Tibial nerve (tissue), 4 donors: ENCODE measurements at places on chromosomes 1 and 21.

DNA sequence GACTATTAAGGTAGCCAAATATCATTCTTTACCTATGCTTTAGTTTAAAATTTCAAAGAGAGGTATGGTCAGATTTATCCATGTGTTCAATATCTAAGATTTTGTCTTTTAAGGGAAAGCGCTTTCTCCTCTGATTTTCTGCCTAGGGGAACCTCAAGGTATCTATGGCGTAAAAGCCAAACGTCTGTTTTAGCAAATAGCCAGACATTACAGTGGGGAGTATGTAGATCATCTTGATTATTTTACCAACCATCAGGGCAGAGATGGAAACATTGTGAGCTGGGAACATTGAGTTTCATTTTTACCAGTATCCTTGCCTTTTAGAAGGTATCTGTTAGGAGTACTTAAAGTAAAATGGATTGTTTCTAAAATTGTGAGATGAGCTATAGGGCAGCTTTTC lies 71.0 kb downstream of the LEPR start:
- DNase-seq, result no peak

GRCh38 chr1:236489710-236490377 lies 33.9 kb upstream of the LGALS8 start:
- DNase-seq, result no peak

DNA sequence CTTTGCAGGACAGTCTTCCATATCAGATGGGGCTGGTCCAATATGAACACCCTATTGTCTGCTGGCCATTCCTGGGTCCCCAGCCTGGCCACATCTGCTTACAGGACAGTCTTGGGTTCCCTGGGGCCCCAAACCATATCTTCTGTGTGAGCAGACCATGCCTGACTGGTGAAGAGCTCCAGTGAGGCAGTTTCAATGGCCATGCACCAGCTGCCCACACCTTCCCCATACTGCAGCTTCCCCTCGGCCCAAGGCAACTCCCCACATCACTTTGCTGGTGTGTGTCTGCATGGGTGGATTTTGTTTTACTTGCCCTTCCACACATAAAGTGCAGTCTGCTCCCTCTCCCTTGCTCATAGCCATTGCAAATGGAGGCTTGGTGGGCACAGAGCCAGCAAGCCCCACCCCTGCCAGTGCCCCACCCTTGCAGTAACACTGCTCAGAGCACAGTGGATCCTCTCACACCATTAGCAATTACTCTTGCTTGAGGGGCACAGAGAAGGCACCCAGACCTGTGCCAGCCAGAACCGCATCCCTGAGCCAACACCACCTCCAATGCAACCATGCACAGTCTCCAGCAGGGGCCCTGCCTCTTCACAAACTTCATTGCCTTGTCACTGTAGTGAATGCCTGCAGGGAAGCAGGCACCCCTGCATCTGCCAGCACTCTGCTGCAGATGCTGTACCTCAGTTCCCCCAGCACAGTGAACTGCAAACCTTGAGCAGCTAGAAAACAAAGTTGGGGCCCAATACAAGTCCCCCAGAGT lies 474.5 kb upstream of the BEND5 start:
- no peak for DNase-seq

DNA sequence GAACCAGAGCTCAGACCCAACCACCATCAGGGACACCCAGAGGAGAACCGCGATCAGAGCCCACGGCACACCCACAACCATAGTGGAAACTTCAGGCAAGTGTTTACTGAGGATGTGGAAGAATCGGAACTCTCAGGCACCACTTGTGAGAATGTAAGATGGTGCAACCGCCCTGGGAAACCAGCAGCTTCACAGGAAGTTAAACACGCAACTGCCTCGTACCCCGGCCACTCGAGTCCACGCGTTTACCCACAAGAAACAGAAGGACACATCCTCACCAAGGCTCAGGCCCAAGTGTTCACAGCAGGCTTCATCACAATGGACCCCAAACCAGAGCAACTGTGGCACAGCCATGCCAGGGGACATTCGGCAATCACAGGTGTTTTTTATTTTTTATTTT lies 51.4 kb upstream of the COL6A2 start:
- no peak for DNase-seq

- no peak for DNase-seq
These were observed 105.5 kb downstream of the HLCS start for GRCh38 chr21:36860736-36861594.

DNA sequence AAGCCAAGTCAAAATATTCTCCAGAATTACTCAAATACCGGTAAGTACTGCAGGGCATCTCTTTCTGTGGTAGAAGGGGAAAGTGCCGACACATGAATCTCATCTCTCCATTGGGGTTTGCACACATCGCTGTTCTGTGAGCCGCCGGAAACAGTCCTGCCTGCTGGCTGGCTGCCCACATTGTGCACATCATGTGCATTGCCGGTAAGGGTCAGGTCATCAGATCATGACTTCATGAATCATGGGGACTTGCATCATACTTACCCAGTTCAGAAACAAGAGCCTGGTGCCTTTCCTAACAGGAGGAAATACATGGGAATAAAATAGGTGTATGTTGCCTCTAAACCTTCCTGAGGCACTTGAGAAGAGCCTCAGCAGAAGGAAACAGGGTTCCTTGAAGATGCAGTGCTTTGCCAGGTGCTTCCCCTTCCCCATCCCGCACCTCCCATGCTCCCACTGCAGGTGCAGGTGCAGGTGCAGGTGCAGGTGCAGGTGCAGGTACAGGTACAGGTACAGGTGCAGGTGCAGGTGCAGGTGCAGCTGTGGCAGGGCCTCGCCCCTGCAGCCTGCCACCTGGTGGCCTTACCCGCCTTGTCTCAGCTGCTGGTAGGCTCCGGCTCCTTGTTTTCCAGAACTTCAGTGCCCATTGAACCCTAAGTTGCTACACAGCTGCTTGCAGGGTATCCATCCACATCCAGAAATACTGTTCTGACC lies 26.5 kb downstream of the GPR137B start:
- DNase-seq, result peak; percentile 32

DNA sequence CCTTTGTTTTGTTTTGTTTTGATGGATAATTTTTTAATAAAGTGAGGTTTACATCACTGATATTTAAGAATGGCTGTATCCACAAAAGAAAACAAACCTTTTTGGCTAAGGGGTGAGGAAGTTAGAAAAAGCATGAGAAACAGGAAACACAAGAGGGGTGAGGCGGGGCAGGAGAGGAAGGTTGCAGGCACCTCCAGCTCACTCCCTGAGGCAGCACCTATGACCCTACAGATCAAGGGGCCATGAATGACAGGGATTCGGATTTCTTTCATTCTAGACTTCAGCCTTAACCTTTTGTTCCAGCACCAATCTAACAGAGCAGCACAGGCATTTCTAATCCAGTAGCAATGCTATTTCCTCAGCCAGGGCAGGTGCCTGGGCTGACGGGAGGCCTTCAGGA lies 4.4 kb downstream of the CLCA4 start:
- no peak for DNase-seq

- no peak for DNase-seq
These were observed 3.9 kb upstream of the IFNLR1 start for GRCh38 chr1:24190983-24191461.

GRCh38 chr1:182608845-182609610 lies 4.8 kb upstream of the RGS16 start:
- DNase-seq, result no peak

DNA sequence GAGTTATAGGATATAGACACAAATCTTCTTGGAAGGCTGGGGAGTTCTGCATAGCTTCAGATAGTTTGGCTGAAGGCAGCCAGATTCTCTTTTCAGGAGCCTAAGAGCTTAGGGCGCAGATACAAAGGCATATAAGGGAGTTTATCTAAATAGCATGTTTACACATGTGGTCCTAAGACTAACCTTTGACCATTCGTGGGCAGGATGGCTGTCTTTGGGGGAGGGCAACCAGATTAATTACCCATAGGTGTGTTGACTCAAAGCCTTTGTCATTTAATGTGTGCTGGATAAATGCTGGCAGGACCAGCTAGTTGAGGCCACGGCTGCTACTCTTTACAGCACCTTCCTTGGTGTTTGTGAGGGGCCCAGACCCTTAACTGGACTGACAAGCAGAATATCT lies 71.8 kb downstream of the IER5 start:
- DNase-seq, result no peak

DNA sequence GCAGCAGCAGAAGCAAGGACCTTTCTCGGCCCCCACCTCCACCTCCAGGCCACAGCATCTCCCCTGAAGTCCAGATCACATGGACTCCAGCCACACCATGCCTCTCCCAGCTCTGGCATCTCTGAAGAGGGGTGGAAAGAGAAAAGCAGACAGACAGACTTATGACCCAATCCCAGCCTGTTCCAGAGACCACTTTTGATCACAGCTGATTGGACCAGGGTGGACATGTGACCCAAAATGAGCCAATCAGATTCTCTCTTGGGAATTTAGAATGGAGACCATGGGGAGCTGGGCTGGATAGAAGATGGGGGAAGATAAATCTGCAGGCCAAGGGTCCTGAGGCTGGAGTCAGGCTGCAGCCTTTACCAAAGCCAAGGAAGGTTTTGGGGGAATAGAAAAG lies 16.4 kb downstream of the HTR1D start:
- no peak for DNase-seq

GRCh38 chr1:231936983-231937775 lies 310.6 kb downstream of the DISC1 start:
- no peak for DNase-seq

GRCh38 chr1:245991266-245991665 lies 515.8 kb downstream of the SMYD3 start:
- DNase-seq, result no peak

DNA sequence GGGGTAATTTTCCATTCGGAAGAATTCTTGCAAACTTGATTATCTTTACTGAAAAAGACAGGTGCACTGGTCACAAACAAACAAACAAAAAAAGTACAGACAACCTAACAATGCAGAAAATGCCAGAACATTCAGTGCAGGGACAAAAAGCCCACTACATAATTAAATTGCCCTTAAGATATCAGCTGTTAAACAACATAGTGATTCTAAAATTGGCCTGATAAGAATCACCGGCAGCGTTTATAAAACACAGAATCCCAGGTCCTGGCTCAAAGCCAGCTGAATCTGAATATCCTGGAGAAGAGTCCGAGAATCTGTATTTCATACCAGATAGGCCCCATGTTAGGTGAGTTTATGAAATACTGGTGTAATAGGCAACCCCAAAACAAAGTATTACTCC lies 6.1 kb downstream of the PLPP3 start:
- peak; percentile 65 for DNase-seq

GRCh38 chr1:202584707-202585589 lies 125.3 kb downstream of the SYT2 start:
- DNase-seq, result no peak

DNA sequence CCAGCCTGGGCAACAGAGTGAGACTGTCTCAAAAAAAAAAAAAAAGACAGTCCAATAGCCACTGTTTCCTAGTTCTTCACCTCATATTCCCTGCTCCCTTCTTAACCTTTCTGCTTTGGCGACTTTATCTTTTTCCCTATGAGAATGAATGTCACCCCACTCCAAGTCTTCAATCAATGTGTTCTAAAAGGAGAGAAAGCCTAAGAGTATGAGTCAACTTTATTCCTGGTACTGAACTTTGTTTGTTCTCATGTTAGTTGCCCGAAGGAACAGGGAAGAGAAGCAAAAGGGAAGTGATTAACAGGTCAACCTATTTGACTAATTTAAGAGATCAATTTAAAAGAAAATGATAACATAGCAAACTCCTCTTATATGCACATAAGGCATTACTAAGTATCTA lies 39.9 kb upstream of the SLC16A1 start:
- DNase-seq, result no peak

DNA sequence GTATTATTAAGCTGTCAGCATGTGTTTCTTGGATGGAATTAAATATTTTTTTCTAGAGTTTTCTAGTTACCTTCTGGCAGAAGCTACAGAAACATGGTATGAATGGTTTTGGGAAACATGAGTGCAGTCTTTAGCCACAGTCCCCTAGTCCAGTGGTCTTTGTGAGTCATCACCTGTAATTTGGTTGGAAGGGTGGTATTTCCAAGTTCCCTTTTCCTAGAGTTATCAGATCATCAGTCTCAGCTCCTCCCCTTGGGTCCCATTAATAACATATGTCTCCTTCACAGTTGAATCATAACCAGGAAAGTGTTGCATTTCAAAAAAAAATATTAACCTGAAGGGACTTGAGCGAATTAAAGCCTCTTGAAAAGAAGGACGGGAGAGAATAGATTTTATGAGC lies 27.0 kb downstream of the ELAVL4 start:
- DNase-seq, result no peak

DNA sequence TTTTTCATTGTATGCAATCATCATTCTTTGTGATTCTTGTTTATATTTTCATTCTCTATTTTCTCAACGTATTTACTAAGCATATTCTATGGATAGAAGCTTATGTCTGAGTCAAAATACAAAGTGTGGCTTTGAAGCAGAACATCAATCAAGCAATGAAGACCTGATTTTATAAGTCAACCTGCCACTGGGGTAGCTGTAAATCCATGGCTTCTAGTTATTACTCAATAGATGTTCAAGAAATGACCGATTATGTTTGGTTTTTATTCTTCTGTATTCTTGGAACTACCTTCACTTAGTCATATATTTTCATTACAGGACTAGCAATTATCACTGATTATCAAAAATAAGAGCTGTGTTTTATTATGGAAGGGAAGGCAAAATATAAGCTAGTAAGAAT lies 20.5 kb upstream of the PTGS2 start:
- DNase-seq, result no peak

- peak; percentile 78 for DNase-seq
These were observed 3.0 kb upstream of the SDE2 start for GRCh38 chr1:226001963-226002666.

DNA sequence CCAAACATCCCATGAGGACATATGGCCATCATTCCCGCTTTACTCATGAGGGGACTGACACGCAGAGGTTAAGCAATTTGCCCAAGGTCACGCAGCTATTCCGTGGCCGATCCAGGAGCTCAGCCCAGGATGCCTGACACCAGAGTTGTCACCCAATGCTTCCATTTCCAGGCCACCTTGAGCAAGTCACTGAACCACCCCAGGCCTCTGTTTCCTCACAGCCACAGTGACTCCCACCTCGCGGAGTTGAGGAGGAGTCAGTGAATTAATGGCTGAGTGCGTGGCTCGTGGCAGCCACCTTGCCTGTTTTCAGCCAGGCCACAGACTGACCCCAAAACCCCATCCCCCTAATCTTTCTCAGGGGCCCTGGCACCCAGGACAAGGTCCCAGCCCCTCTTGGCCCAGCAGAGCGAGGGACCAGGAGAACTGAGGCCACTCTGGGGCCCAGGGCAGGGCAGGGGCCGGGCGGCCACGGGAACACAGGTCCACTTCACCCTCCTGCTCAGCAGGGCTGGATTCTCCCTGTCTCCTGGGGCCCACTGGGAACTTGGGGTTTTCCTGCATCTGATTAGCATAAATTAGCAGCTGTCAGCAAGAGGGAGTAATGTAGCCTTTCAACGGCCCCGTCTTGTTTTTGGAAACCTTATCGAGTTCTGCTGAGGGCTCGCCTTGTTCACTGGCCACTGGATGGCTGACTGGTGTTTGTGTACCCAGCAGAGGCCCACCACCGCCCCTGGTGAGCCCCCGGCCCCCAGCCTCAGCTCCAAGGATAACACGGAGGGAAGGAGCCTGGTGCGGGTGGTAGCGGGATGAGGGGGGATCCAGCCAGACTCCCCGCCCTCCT lies 19.7 kb upstream of the LAPTM5 start:
- DNase-seq, result no peak

GRCh38 chr1:5428351-5428750 lies 563.9 kb downstream of the NPHP4 start:
- no peak for DNase-seq

GRCh38 chr1:235486321-235486720 lies 17.9 kb downstream of the B3GALNT2 start:
- no peak for DNase-seq

GRCh38 chr1:181081395-181081794 lies 7.1 kb upstream of the IER5 start:
- no peak for DNase-seq
